Central memory CD4-positive, alpha-beta T cell (primary cell): ENCODE measurements at places on chromosomes 2 and 18.

GRCh38 chr18:2108591-2108990 lies 462.7 kb downstream of the METTL4 start:
- no peak for DNase-seq

- DNase-seq = no peak
Measured at GRCh38 chr2:121284463-121285449, at the start of gene TFCP2L1. Gene TFCP2L1 (minus strand): TSS chr2:121285202. CDS start chr2:121285109, 93 bp downstream.

DNA sequence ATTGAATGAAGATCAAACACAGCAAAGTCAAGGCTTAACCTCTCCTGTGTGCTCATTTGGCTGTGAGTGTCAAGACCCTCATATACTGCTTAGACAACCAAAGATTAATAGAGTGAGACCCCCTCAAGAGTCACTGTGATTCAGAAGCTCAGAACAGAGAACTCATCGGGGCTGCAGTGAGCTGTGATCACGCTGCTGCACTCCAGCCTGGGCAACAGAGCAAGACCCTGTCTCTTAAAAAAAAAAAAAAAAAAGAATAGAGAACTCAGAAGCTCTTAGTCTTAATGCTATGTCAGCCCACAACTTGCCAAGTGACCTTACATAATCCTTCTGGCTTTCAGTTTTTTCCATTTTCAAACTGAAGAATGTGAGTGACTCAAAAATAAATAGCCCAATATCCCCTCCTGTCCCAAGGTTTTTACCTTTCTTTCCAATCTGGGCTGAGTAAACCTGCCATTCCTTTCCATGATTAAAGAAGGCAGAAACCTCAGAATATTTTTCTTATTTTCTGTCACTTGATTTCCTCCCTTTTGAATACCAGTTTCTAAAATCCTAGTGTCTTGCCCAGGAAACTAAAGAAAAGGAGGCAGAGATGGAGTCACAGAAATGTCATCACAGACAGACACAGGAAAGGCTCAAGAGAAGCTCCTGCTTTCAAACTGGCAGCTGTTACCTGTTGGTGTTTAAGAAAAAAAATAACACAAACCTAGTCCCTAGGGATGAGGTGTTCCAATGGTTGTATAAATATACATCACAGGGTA lies 102.4 kb downstream of the CACNB4 start:
- DNase-seq = no peak

DNA sequence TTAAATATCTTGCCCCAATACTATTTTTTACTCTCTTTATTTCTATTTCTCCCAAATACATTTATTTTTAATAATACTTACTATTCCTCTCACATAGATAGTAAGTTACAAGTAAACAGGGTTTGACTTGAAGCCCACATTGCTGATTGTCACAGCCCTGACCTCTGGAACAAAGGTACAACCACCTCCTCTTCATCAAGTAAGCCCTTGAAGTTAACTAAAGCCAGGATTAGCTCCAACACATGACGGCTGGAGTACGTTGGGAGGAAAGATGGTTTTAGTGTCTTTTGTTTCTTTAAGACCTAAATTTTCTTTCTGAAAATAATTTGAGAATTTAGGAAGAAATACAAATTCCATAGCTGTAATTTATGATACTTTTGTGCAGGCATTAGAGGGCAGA lies 949 bp downstream of the MYOM1 start:
- no peak for DNase-seq

DNA sequence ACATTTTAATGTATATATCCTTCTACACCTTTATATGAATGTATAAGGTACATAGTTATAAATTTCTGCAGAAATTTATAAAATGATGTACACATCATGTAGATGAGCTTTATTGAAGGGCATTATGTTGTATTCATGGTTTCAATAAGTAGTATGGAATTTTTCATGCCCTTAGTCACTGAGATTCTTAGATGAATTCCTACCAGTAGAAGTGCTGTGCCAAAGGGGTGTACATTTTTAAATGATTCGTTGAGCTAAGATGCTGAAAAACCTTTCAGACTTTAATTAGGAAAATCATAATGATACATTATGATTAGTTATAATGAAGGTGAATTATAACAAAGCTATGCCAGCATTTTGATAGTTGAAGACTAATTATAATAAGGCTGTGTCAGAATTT lies 115.2 kb downstream of the ZNF236 start:
- DNase-seq = no peak

- peak; percentile 48 for DNase-seq
Measured at GRCh38 chr2:177239932-177240630, 24.4 kb downstream of the NFE2L2 start.

- DNase-seq = no peak
Measured at GRCh38 chr2:204505946-204506345, 39.3 kb upstream of the PARD3B start.

GRCh38 chr2:171139860-171140259 lies 20.8 kb downstream of the TLK1 start:
- no peak for DNase-seq

GRCh38 chr2:119280680-119281079 lies 57.0 kb downstream of the STEAP3 start:
- DNase-seq = no peak

GRCh38 chr2:204795156-204795555 lies 249.9 kb downstream of the PARD3B start:
- no peak for DNase-seq

DNA sequence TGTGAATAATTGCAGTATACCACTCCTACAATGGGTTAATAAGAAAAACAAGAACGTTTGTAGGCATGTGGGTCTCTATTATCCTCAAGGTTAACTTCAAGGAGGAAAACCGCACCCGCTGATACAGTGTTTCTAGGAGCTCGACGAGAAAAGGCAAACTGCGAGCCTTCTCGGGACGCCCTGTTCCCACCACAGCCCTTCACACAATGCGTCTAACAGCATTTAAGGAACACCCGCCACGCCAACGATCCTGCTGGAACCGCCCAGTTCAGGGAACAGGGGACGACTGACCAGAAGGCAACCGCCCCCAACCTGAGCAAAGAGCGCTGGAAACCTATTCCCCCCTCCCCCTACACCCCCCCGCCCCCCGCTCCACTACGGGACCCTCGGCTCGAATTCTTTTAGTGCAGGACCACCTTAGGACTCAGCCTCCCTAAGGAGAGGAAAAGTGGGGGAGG lies 710 bp upstream of the TMSB10 start:
- no peak for DNase-seq

GRCh38 chr2:64228918-64229317 lies 84.7 kb upstream of the PELI1 start:
- no peak for DNase-seq

- DNase-seq = no peak
Measured at GRCh38 chr2:21331625-21332370, 208.0 kb downstream of the TDRD15 start.

- peak; percentile 48 for DNase-seq
Measured at GRCh38 chr2:167292430-167293171, 404.3 kb downstream of the XIRP2 start.

- DNase-seq = no peak
Measured at GRCh38 chr2:106638043-106638442, 150.9 kb downstream of the CD8B2 start.

- no peak for DNase-seq
Measured at GRCh38 chr18:56298935-56299334, 339.5 kb downstream of the TXNL1 start.

- DNase-seq = no peak
Measured at GRCh38 chr2:189116979-189117378, 62.6 kb downstream of the COL5A2 start.

GRCh38 chr2:70988151-70988550 lies 6.5 kb downstream of the TEX261 start:
- DNase-seq = no peak

DNA sequence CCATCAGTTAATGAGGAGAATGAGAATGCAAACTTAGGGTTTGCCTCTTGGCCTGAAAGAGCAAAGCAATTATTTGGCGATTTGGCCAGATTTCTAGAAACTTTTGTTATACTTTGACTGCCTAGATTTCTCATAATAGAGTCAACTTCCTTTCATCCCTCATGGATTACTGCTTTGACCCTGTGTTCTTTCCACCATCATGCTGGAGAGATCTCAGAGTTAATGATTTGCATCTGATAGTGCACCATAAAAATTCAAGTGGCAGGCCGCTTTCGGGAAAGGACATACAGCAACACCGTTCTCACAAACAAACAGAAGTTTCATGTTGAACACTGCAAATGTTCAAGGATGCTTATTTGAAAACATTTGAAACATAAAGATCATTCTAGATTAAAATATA lies 143.7 kb upstream of the ZFP36L2 start:
- DNase-seq = no peak
